ENCODE measurements at places on chromosomes 11 and 22. TPM values are rescaled to one million over a fixed set of nuclear protein-coding genes. Genes with fewer than 3 reads are reported as not detected.

The SLC22A12 gene
- not detected for total RNA-seq

The SCGB1A1 gene
- total RNA-seq = not detected

The CLNS1A gene
- 224 TPM for total RNA-seq

The MMP13 gene
- total RNA-seq = not detected

The GAS2 gene
- total RNA-seq = 9.1 TPM

The OR10G7 gene
- not detected for total RNA-seq

The APOA1 gene
- total RNA-seq = not detected

The TXNRD2 gene
- 25.8 TPM for total RNA-seq

The SCUBE2 gene
- total RNA-seq = 2.6 TPM

Measured in SK-MEL-5 (cell line).